Urinary bladder (tissue), 4 donors: ENCODE measurements at places on chromosomes 12 and 14. TPM values are rescaled to one million over a fixed set of nuclear protein-coding genes. Genes with fewer than 3 reads are reported as not detected.

DNA sequence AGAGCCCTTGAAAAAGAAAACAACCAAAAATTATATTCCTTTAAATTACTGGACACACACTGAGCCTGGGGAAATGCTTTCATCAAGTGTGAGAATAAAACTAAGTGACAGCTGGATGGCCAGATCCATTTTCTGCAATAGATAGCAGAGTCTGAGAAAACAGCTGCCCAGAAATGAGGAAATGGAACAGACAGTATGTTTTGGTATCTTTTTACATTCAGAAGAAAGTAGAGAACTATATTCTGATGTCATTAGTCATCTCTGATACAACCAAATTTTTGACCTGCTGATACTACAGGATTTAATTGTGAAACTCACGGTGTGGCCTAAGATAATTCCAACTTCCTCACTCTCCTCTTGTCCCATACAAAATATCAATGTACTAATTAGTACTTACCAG is 78.2 kb downstream of the HMGA2 start:
- no peak for DNase-seq

DNA sequence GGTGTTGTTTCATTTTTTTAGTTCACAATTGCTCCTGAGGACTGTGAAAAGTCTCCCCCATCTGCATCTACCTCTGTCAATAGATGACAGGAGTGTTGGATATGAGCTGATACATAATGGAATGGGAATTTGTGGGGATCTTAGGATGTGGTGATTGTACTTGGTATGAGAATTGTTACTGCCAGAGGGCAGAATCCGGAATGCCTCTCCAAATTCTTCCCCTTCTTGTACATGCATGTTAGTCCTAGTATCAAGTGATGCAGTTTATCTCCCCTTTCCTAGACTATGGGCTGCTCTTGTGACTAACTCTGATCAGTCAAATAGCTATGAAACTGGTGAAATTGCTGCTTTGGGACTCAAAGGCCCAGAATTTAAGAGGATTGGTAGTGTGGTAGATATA is 24.8 kb upstream of the NOVA1 start:
- DNase-seq = no peak

GRCh38 chr12:121255433-121255832 is 41.1 kb downstream of the CAMKK2 start:
- DNase-seq = no peak

DNA sequence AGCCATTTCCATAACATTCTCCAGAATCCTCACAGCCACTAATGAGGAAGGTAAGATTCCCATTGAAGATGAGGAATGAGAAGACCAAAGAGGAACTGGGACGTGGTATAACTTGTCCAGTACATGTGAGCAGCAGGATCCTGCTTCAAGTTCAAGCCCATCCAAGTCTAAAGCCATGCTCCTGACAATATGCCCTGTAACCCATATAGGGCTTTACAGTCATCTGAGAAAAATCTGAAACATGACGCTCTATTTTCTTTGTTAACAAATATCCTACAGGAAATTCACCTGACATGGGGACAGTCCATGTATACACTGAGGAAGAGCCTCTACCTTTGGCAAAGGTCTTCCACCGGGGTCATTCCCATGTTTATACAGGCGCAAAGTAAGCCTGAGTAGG is 3.1 kb upstream of the ACTR6 start:
- DNase-seq = no peak

GRCh38 chr12:106329231-106329982 is 26.9 kb downstream of the TCP11L2 start:
- no peak for DNase-seq

DNA sequence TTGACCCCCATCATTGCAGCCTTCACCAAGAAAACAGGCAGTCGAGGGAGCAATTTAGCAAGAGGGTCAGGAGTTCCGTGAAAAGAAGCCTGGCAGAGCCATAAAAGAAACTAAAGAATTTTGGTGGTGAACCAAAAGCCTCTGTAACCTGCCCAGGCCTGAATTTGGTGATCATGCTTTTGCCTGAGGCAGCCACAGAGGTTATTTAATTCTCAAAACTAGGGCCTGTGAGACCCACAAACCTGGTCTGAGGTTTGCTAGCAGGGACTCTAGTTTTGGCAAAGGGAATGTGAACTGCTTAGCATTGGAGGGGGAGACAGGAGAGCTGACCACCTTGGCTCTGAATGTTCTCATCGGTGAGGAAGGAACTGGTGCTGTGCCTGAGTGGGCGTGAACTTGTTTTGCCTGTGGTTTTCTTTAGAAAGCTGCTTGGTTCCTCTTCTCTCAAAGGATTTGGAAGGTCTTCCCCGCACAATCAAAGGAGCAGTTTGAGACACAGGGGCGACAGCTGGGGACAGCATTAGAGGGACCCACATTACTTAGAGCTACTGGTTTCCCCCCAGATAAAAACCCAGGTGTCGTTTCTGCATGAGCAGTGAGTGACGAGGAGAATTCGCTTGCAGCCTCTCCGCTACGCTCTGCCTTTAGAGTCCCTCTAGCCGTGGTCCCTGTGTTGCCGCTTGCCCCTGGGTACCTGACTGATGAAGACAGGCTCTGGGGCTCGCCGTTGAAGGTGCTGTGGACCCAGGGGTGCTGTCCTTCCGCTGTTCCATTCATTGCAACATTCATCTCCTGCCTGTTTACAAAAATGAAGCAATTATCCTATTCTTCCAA is 12.6 kb upstream of the WNT5B start:
- no peak for DNase-seq

GRCh38 chr12:18402872-18403611 is 141.7 kb downstream of the PIK3C2G start:
- peak; percentile 80 for DNase-seq

GRCh38 chr14:47300796-47301195 is 374.6 kb downstream of the MDGA2 start:
- DNase-seq = no peak

DNA sequence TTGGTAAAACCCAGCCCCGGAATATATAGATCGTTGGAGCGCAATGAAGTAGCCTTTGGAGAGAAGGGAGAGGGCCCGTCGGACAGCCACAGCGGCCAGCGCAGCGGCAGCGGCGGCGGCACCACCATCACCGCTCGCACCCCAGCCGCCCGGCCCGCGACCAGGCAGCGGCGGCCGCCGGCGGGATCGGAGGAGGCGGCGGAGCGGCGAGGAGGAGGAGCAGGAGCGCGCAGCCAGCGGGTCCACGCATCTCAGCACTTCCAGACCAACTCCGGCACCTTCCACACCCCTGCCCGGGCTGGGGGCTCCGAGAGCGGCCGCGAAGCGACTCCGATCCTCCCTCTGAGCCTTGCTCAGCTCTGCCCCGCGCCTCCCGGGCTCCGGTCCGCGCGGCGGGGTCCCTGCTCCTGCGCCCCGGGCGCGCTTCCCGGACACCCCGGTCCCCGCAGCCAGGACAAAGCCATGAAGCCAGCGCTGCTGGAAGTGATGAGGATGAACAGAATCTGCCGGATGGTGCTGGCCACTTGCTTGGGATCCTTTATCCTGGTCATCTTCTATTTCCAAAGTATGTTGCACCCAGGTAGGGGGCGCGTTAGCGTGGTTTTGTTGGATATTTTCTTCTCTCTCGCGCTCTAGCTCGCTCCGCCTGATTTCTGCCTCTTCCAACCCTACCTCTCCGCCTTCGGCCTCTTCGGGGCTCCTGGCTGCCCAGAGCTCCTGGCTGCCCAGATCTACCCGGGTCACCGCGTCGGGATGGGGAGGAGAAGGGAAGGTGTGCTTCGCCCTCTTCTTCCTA is 400 bp downstream of the CHST11 start:
- peak; percentile 41 for DNase-seq

GRCh38 chr14:103688906-103689902 is 26.0 kb downstream of the XRCC3 start:
- no peak for DNase-seq

DNA sequence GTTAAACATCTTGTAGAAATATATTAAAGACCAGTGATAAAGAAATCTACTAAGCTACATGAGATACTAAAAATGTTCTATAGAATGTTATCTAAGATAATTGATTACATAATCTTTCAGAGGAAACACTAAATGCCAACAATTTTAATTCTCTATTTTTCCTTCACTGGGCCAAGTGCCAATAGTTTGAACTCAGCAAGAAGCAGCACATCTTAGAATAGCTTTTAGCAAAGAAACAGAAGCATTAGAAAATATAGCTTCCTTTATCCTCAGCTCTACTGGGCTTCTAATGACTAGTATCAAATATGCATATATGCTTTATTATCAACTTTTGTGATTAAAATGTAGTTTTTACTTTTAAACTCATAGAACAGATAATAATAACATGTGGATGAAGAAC is 461.4 kb upstream of the USP15 start:
- no peak for DNase-seq

GRCh38 chr12:120361506-120362208 is 7.3 kb downstream of the MSI1 start:
- peak; percentile 45 for DNase-seq

DNA sequence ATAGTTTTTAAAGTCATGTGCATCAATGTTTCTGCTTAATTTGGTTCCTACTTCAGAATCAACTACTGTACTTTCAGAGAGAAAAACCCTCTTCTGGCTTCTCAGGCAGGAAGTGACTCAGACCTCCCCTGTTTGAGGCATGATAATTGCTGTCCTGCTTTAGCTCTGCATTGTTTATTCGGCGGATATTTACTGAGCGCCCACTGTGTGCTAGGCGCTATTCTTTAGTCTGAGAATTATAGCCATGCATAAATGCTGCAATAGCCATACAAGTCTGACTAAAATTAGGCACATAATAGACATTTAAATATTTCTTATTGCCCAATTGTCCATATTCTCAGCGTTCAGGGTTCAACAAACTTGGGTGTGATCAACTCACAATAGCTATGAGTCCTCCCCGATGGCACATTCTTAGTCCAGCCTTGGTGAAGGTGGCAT is 6.1 kb upstream of the AMIGO2 start:
- DNase-seq = no peak

DNA sequence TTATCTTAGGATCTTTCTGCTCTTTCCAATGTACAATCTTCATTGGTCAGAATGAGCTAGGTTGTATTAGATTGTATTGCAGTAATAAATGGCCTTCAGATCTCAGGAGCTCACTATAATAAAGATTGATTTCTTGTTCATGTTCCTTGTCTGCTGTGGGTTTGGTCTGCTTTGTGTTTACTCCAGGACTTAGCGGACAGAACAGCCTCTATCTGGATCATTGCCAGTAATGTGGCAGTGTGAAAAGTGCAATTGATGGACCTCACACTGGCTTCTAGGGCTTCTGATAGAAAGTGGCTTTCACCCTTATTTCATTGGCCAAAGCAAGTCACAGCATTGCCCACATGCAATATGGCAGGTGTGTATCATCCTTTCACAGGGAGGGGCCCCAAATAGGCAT is 81.2 kb downstream of the BTG1 start:
- DNase-seq = no peak

DNA sequence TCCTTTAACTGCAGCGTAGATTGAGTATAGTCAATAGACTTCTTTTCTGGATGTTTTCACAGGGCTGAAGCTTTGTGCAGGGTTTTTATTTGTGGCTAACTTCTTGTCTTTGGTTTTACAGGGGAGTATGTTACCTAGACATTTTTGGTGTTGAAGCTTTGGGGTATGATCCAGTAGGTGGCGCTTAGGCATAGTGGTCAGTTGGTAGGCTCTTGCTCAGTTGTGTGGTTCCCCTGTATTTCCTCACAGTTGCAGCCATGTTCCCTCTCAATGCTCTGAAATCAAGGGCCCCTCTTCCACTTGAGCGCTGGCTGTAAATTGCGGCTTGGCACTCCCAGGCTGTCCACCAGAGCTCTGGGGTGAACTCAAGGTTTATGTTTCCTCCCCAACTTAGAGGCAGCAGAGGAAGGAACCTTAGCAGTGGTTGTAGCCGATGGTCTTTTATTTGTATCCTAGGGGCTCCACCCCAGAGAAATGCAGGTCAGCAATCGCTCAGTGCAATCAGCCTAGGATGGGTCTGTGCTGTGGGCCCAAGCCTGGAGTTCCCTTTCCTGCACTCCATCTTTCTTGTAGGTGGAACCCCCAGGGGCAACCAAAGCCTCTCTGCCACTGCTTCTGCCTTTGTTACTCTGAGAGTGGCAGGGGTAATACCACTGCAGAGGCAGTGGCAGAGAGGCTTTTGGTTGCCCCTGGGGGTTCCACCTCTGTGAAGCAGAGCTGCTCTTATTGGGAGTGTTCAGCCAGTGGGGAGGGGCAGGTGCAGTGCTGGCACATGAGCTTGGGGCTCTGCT is 55.1 kb downstream of the CMAS start:
- DNase-seq = no peak

DNA sequence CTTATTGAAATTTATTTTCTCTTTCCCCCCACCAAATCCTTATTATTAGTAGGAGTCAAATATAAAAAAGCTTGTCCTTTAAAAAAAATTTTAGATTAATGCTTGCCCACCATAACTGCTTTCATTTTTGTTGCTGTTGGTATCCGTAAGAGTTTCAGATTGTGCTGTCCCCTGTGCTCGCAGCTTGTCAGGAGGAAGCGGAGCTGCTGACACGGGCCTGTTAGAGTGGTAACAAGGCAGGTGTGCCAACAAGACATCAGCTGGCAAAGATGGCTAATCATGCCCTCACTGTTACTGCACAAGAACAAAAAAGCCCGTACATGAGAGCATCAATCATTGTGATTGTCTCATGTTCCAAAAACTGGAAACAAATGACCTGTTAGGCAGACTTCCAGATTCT is 148.4 kb downstream of the ALG10B start:
- DNase-seq = no peak

- no peak for DNase-seq
Measured at GRCh38 chr14:96270565-96271420, 14.8 kb downstream of the BDKRB1 start.

GRCh38 chr12:6167327-6168280 is 32.6 kb upstream of the CD9 start:
- DNase-seq = no peak

GRCh38 chr12:70756791-70757190 is 119.6 kb upstream of the PTPRB start:
- no peak for DNase-seq

GRCh38 chr12:62516927-62517326 is 50.3 kb downstream of the MON2 start:
- no peak for DNase-seq

- no peak for DNase-seq
Measured at GRCh38 chr14:99664058-99664936, 19.4 kb downstream of the HHIPL1 start.

Gene PLEKHH1
- 5.1 TPM for total RNA-seq

Gene PA2G4
- 64.6 TPM for total RNA-seq

Gene FAM181A
- not detected for total RNA-seq

Gene OAS1
- 28.9 TPM for total RNA-seq

Gene HOXC4
- total RNA-seq = 1.6 TPM

Gene WSCD2
- total RNA-seq = 6.5 TPM

Gene BCL11B
- 1.3 TPM for total RNA-seq

Gene TAS2R20
- 23.7 TPM for total RNA-seq

Gene PLA2G1B
- total RNA-seq = 0.90 TPM

Gene HOXC10
- 1.6 TPM for total RNA-seq

Gene KERA
- total RNA-seq = 1.1 TPM

Gene CPSF6
- total RNA-seq = 120 TPM

Gene C1QL4
- total RNA-seq = not detected

Gene CLEC4D
- total RNA-seq = 0.32 TPM
